Nucleus accumbens (tissue), 56 donors: ENCODE measurements at places on chromosomes 7 and 10.

GRCh38 chr7:54864663-54865062 is 105.7 kb upstream of the SEC61G start:
- no peak for DNase-seq

DNA sequence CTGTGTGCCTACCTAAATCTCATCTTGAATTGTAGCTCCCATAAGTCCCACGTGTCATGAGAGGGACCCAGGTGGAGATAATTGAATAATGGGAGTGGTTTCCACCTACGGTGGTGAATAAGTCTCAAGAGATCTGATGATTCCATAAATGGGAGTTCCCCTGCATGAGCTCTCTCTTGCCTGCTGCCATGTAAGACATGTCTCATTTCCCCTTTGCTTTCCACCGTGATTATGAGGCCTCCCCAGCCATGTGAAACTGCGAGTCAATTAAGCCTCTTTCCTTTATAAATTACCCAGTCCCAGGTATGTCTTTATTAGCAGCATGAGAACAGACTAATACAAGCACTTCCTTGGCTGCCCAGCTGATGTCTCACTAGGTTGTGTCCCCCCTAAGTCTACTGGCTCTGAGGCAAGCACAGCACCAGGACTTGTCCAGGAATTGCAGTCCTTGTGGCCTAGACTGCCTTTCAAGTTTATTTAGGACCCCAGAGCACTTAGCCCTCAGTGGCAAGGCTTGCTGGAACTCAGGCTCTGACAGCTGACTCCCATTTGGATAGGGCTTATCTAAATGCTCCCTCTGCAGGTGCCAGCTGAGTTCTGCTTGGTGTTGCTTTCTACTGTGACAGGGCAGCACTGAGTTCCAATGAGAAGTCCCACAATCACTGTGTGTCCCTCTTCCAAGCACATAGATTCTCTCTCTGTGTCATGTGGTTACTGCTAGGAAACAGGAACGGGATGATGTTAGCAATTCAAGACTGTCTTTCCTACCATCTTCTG is 59.0 kb upstream of the TAS2R16 start:
- DNase-seq = no peak

DNA sequence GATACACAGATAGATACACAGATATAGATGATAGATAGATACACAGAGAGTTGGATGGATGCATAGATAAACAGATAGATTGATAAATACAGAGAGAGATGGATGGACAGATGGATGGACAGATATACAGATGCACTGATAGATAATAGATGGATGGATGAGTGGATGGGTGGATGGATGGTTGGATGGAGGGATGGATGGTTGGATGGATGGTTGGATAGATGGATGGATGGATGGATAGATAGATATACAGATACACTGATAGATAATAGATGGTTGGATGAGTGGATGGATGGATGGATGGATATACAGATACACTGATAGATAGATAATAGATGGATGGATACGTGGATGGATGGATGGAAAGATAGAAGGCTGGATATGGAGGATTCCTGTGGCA is 290.0 kb upstream of the SHH start:
- DNase-seq = no peak

DNA sequence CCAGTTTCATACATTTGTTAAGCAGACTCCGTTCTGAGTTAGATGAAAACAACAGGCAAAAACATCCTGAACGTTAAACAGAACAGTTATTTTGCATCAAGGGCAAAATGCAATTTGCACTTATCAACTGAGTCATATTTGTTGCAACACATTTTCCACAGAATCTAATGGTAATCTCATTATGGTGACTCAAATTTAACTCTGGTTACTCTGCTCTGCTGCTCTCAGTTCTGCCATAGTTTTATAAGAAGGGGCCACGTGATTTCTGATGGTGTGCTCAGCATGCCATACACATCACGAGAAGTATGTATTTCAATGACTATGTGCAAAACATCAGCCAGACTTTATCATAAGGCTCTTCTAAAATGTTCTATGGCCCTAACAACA is 148.8 kb downstream of the CHCHD3 start:
- DNase-seq = no peak

DNA sequence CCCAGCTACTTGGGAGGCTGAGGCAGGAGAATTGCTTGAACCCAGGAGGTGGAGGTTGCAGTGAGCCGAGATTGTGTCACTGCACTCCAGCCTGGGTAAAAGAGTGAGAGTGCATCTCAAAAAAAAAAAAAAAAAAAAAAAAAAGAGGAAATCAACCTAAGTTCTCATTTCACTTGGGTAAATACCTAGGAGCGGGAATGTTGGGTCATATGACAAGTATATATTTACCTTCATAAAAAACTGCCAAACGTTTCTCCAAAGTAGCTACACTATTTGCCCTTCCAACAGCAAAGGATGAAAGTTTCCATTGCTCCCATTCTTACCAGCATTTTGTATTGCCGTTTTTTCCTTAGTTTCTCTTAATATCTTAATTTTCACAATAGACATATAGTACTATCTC is 9.8 kb downstream of the P4HA1 start:
- no peak for DNase-seq

DNA sequence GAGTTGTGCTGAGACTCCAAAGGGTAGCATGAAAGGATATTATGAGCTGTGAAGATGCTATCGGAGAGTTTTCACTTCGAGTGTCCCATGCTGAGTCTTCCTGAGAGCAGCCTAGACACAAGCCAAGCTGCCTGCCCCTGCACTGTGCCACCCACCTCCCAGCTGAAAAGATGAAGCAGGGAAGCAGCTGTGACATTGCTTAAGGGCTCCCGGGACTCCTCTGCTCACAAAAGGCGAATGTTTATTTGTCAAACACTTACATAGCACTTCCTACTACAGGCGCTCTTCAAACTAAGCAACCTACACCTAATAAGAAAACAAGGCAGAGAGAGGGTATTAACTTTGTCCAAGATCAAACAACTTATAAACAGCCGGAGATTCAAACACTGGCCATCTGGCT is 95.6 kb downstream of the OSBPL3 start:
- no peak for DNase-seq

DNA sequence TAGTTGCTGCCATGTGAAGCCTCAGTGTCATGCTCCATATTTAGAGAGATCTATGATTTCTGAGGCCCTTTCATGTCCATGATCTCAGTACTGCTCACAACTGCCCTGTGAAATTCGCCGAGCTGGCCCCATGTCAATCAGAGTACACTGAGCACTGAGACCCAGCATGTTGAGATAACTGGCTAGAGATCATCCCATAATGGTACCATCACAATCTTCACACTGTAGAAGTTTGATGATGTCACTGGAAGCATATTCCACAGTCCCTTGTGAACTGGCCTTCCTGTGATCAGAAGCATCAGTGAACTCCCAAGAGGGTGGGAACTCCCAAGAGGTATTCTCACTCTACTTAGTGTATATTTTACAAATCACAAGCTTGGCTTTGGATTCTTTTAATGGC is 116.0 kb downstream of the EGFR start:
- DNase-seq = no peak

DNA sequence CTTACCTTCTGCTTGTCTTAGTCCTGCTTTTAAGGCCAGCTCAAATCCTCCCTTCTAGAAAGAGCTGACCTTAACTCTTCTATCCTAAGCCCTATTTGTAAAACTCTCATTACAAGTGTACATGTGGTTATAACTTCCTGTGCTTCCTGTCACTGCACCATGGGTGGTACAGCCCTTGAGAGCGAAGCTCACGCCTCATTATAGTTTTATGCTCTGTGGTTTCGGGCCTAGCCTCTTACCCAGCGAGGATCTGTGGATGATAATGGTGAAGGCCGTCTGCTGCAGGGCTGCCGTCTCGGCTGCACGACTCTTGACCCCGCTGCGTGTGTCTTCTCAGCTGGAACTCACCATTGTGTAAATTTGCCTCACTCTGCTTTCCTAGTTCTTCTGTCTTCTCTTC is 74.6 kb downstream of the CUL1 start:
- DNase-seq = no peak

- DNase-seq = no peak
Observed at GRCh38 chr10:132991706-132992432, 49.5 kb upstream of the CFAP46 start.

DNA sequence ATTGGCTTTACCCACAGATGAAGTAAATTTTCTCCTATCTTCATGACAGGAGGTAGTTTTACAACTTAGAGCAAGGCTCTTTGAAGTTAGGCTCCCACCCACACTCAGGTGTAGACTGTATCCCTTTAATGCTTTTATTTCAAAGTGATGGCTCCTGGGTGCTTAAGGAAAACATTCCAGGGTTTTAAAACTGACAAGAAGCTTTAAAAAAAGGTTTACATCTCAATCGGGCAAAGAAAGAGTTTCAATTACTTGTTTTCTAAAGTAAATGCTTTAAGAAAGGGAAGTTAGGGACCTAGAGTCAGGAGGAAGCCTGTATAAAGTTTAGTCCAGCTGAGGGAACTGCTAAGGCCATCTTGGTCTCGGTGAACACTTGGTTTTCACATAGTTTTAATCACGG is 1153.8 kb upstream of the C7orf33 start:
- no peak for DNase-seq

GRCh38 chr7:2732388-2732787 is 44.4 kb downstream of the AMZ1 start:
- no peak for DNase-seq

DNA sequence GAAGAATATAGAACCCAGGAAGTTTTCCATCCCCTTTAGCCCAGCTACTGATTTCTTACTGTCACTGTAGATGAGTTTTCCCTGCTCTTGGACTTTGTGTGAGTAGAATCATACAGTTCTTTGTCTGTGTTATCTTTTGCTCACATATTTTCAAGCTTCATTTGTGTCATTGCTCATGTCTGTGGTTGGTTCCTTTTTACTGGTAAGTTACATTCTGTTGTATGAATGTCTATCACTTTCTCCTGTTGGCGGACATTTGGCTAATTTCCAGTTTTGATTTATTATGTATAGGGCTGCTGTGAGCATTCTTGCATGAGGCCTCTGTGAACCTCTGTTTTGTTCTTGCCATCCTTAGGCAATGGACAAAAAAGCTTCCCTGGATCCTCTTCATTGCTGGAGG is 5.3 kb downstream of the GLRX3 start:
- DNase-seq = no peak

DNA sequence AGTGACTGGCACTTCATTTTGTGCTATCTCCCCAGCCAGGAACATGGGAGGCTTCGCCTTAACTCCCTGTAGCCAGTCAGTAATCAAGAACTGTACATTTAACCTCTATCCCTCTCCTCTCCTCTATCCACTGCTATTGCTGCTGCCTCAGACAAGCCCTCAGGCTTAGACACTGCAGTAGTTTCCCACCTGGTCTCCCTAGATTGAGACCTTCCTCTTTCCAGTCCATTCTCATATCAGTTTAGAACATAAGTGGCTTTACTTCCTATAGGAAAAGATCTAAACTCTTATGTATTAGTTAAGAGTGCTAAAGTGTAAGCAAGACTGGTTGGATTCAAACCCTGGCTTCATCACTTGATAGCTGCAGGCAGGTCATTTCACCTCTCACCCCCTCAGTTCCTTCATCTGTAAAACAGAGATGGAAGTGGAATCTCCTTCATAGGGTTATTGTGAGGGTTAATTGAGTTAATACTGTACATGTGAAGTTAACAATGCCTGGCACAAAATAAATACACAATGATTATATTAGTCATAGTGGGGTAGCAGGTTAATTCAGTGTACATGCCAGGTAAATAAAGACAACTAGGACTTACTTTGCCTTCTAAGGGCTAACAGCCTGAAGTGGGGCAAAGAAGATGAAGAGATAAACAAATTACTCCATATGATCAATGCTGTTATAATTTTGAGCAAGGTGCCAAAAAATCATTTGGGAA is 76.1 kb downstream of the ZNF277 start:
- DNase-seq = no peak

- DNase-seq = no peak
Observed at GRCh38 chr7:26681819-26682418, 182.5 kb downstream of the SKAP2 start.

- no peak for DNase-seq
Observed at GRCh38 chr7:50502001-50502684, 52.0 kb upstream of the FIGNL1 start.

- no peak for DNase-seq
Observed at GRCh38 chr10:45532480-45532879, 140.1 kb downstream of the ZFAND4 start.

- DNase-seq = no peak
Observed at GRCh38 chr7:101232141-101232850, 5.3 kb downstream of the CLDN15 start.

GRCh38 chr7:44615149-44615611 is 8.8 kb downstream of the OGDH start:
- DNase-seq = no peak

GRCh38 chr10:96334616-96335526 is 23.9 kb downstream of the OPALIN start:
- no peak for DNase-seq

DNA sequence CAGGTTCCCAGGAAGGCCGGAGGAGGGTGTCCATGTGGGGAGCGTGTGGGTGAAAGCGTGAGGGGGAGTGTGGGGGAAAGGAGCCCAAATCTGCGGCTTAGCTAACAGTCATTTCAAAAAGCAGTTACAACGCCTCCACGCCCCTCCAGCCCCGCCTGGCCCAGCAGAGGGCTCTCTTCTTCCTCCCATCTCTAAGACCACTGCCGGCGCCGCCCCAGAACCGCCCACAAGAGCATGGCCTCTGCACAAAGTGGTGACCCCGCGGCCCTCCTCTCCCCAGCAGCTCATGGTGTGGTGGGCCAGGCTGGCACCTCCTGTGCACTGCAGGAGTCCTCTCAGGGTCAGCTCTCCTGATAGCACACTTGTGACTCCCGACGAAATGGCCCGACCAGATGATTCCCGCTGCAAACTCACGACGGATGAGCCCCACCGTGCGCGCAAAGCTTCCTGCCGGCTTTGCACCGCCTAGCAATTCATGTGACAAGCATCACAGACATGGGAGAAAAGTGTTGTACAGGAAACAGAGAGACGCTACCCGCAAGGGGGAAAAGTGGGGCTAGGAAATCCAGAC is 12.4 kb upstream of the HUS1 start:
- DNase-seq = peak; percentile 39

GRCh38 chr10:99758211-99758891 is 24.1 kb upstream of the ABCC2 start:
- no peak for DNase-seq

- DNase-seq = no peak
Observed at GRCh38 chr10:18376650-18377049, 236.4 kb downstream of the CACNB2 start.

- DNase-seq = no peak
Observed at GRCh38 chr10:34216348-34216945, 598.6 kb downstream of the PARD3 start.

DNA sequence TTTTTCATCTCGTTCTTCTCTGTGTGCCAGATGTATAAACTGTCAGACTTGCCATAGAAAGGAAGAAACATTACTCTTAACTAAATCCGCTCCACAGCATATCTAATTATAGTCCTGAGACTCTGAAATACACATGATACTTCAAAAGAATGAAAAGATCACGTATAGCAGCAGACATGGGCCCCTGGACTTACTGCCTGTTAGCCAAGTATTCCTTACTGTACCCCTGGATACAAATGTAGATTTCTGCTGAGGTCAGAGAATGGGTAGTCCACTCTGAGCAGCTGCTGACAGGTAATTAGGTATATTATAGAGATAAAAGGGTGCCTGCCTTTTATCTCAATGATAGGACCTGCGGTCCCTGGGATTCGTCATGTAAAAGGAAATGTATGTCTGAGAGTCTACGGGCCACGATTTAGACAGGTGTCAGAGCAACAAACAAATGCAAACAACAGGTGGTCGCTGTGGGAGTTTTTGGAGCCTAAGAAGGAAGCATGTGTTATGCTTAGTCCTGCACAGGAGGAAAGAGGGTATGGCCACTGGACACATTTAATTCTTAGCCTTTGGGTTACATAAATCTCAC is 69.4 kb downstream of the VOPP1 start:
- DNase-seq = no peak
